ENCODE measurements at places on chromosomes 6 and 20.

DNA sequence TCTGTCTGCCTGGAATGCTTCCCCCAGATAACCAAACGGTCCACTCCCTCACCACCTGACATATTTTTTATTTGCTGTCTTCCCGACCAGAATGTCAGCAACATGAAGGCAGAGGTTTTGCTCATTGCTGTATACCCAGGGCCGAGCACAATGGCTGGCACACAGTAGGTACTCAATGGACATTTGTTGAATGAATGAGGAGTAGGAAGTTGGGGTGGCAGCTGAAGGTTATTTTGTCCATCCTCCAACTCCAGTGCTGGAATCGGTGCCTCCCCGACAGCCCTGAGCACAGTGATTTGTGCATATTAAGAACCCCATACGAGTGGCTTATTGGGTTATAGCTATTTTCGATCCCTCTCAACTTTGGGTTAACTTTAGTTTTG lies 10.3 kb downstream of the DUSP15 start:
- DNase-seq, result no peak

DNA sequence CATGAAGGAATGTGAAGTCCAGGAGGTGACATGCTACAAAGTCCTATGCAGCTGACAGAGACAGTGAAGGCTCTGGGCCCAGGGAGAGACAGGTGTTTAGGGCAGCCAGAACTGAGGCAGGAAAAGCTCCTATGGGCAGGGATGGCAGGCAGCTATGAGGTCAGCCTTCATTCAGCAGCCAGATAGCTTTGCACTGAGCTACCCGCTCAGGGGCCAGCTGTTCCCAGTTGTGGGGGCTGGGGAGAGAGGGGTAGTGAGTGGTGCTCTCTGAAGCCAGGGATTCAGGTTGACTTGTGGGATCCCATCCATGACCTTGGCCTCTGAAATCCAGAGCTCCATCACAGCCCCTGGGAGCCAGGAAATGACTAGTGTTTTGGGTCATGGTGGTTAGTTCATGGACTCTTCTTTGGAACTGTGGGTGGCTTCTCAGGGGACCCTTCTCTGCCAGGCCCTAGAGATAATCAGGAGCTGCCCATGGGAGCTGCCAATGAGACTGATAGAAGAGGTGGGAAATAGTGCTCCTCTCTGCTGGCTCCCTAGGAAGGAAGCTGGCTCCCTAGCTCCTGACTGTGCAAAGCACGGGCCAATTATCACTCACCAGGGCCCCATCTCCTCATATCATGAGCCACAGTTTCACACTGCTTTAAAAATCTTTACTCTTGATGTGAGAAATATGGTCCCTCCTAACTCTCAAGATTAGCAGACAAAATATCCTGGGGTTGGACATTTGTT lies 127.7 kb downstream of the VEGFA start:
- DNase-seq, result no peak

DNA sequence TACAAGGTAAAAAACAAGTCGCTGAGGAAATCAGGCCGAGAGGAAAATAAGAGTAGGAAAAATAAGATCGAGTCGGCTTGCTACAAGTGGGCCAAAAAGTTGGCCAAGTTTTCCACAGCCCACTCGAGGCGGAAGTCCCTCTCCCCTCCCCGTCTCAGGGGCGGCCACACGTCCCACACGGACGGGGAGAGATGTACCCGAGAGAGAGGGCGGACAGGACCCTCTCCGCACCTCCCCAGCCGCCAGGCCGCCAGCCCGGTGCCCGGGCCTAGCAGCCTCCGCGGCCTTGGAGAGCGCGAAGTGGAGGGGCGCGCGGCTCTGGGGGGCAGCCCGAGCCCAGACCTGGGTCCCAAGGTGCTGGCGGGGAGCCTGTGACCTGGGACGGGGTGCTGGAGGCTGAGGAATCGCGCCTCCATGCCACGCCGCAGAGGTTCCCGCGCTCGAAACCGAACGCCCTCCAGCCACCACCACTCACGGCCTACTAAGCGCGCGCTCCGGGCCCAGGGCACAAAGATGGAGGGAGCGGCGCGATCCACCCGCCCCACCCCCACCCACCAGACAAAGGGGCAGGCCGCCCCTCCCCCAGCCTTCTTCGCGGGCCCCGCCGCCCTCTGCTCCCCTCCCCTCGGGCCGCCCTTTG lies 1.9 kb upstream of the HMGA1 start:
- no peak for DNase-seq

DNA sequence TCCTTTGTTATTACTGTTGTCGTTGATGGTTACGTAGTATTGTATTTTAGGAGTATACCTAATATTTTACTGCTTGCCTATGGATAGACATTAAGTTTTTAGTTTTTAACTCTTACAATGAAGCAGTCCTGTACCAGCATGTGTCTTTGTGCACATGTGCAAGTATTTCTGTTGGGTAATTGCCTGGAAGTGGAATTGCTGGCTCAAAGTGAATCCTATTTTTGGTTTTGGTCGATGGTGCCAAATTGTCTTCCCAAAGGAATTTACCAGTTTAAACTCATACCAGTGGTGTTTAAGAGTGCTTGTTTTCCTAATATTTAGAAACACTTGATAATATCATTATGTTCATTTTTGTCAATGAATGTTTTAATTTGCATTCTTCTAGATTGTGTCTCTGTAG lies 75.5 kb downstream of the ANKS1A start:
- DNase-seq, result no peak

- no peak for DNase-seq
Observed at GRCh38 chr6:51463321-51463720, 624.1 kb downstream of the PKHD1 start.

DNA sequence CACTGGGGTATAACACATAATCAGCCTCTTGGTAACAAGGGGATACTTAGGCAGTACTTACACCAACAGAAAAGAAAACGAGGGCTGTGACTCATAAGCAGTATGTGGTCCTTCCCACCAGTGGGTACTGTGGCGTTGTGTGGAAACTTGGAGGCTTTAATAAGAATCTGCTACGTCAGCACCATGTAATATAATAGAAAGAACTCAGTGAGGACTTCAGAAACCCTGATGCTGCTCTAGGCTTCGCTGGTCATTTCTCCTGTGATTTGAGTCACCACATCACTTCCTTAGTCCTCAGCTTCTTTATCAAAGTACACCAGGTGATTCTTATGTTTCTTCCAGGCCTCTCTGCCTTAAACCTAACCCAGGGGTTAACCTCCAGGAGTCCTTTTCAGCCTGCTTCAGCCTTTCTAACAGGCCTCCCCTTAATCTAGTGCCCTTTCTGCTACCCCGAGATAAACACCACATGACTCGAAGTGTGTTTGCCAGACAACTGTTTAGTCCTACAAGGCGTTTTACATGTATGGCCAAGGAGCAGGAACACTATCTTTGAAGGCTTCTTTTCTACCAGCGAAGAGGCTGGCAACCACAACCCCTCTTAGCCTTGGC lies 68.5 kb downstream of the FYN start:
- peak; percentile 71 for DNase-seq

DNA sequence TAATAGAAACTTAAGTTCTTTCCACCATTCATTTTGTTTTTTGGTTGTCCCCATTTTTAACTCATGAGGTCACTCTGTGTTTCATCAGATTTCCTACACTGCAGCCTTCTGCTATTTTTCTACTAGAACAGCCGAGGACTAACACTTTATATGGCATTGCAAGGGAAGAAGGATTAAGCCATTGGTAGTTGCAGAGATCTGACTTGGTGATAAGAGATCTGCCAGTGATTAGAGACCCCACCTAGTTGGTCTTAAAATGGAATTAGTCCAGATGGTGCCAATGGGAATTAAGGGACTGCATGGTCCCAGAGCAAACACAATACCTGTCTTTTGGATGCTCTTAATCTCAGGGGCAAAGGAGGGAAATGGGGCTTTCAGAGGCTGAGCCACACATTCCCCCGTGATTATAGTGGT lies 125.5 kb upstream of the TMEM170B start:
- DNase-seq, result peak; percentile 81

DNA sequence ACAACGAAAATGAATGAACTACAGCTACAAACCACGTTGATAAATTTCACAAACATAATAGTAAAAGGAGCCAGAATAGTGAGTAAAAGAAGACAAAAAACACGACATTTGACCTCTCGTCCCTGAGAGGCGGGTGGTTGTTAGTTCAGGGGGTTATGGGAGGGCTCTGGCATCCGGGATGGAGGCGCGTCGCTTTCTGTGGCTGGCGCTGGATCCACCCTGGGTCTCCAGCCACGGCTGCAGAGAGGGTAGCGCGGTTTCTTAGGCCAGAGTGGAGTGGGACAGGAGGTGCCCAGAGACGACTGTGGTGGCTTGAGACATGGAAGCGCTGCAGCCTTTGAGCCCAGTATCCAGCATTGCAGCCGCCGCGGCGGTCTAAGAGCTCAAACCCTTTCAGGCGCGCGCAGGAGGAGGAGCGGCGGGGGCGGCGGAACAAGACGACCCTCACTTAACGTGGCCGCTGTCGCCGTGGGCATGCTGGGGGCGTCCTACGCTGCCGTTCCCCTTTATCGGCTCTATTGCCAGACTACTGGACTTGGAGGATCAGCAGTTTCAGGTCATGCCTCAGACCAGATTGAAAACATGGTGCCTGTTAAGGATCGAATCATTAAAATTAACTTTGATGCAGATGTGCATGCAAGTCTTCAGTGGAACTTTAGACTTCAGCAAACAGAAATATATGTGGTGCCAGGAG lies 3.7 kb upstream of the ZSCAN23 start:
- DNase-seq, result no peak

GRCh38 chr6:151808371-151809241 lies 1.1 kb downstream of the ESR1 start:
- no peak for DNase-seq

- no peak for DNase-seq
Observed at GRCh38 chr6:14889611-14890593, 356.0 kb upstream of the JARID2 start.

DNA sequence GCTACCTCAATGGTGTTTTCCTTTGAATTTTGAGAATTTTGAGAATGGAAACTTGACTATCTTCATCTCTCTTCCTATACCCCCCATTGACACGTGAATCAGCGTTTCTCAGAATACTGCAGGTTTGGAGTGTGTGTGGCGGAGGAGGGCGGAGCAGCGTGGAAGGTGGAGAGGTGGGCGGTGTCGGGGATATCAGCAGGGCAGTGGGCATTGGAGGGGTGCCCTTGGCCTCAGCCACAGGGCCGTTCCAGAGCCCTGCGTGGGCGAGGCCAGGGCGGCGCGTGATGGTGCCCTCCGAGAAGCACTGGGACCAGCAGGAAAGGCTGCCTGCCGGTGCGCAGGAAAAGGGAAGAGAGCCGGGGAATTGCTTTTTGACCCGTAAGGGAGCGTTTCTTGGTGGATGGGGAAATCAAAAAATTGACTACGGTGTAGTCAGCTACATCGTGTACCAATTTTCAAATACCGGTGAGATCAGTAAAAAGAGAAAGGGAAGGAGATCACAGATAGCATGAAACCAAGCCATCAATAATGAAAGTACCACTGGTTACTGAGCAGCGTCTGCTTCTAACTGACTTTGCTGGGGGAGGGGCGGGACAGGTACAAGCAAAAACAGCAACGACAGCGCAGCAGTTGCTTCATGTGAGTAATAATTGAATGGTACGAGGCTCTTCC lies 82.7 kb upstream of the DUSP22 start:
- DNase-seq, result no peak
